ENCODE measurements at places on chromosomes 13 and 19.
A peak's percentile ranks its signal among the peaks of the same experiment; 100 is the strongest.

DNA sequence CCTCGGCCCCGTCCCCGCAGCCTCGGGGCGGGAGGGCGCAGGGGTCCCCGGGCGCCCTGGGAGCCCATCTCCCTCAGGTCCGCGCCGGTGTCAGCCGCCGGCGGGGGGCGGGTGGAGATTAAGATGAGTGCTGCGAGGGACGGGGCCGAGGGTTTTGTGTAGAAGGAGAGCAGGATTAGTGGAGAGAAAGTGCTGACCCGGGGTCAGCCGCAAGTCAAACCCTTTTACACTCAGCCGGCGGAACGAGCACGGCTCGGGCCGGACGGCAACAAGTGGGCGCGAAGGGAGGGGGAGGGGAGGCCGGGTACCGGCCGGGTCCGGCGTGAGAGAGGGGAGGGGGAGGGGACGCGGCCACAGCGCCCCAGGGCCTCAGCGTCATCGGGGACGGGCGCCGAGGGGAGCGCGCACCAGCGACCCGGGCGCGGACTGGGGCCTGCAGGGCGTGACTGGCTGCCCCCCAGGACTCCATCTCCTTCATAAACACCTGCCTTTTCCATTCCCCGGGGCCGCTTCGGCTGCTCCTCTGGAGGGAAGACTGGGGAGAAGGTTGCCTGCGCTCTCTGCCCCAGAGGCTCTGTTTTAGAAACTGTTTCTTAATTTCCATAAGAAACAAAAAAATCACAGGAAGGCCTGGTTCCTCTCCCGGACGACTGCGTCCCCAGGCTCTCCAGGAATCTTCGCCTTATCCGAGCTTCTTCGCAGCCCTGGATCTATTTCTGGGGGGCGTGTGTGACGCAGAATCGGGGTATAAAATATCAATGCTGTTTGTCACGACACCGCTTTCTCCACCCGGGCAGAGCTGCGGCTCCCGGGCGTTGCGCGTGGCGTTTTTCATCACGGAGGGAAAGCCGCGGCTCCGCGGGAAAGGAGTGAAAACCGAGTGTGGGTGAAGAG, 6.5 kb downstream of the SOX1 start:
- no peak for DNase-seq

DNA sequence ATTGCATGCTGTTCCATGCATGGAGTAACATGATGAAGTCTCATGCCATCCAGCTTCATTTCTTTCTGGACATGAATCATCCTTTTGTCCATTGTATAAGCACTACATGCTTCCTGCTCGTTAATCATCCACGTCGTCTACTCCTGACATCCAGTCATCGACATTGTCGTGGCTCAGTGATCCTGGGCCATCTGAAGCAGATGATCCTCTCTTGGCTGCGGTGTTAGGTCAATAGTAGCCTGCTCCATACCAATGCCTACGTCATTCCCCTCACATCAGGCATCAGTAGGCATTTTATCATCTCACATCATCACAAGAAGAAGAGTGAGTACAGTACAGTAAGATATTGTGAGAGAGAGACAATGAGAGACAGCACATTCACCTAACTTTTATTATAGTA, 7.9 kb upstream of the MYO16 start:
- no peak for DNase-seq

- peak; percentile 78 for DNase-seq
Observed at GRCh38 chr19:797528-798414, 519 bp downstream of the PTBP1 start.

- DNase-seq: no peak
Observed at GRCh38 chr13:65940720-65941119, 1289.4 kb downstream of the PCDH9 start.

GRCh38 chr13:61857198-61857597, 441.5 kb upstream of the PCDH20 start:
- DNase-seq: no peak

DNA sequence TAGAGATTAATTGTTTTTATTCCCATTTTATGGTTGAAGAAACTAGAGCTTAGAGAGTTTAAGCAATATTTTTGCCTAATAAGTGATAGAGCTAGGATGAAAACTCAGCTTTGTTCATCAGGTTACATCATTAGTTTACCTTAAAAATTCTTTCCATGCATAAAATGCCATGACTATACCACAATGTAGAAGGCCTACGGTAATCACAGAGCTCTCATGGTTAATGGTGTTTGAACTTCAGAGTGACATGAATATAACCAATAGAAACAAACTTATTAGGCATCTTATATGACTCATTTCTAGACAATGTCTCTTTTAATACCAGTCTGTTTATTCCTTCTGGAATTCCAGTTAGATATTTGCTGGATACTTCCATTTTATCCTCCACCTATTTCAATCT, 78.5 kb downstream of the FGF9 start:
- no peak for DNase-seq

DNA sequence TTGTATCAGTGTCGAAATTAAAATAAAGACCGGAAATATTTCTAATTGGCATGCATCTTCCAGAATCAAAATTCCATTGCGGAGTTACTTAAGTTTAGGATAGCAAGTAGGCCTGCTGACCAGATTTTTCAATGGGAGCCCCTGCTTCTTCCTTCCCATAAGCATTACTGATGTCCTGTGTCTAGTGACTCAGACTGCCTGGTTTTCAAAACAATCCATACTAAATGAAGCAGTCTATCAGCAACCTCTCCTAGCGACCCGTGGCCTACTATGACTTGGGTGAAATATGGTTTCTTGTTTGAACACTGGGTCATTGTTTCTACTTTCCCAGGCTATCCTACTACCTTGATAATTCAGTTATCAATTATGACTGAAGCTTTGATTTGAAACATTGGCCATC, 571.6 kb downstream of the TBC1D4 start:
- DNase-seq: no peak

GRCh38 chr13:34667286-34668218, 274.5 kb upstream of the NBEA start:
- no peak for DNase-seq

DNA sequence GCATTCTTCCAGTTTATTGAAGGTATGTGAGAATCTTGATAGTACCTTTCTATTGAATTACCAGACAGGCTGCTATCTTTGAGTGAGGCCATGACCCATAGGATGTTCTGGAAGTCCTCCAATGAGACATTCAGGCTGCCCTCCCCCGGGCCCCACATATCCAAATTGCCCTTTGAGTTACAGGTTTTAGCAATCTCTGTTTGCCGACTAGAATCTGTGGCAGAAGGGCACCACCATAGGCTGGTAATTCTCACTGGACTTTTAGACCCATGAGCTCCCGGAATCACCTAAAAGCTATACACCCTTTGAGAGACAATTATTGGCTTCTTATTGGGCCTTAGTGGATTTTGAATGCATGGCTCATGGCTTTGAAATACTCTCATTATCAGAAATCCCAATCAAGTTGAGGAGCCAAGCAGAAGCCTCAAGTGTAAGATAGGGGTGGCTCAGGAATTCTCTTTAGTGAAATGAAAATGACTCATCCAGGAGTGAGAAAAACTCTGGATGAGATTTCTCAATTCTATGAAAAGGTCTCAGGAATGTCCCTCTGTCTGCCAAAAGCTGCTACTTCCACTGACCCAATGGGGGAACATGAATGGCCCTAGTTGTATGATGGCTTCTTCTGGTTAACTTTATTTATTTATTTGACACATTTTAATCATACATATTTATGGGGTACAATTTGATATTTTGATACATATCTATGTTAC, 172.1 kb upstream of the CSNK1A1L start:
- no peak for DNase-seq

GRCh38 chr19:5246554-5247155, 94.0 kb downstream of the PTPRS start:
- DNase-seq: no peak

GRCh38 chr13:110285991-110286832, 20.7 kb downstream of the COL4A1 start:
- no peak for DNase-seq

GRCh38 chr19:30682999-30683536, 310.9 kb downstream of the ZNF536 start:
- DNase-seq: no peak

- no peak for DNase-seq
Observed at GRCh38 chr13:33838647-33839046, 20.7 kb downstream of the RFC3 start.

DNA sequence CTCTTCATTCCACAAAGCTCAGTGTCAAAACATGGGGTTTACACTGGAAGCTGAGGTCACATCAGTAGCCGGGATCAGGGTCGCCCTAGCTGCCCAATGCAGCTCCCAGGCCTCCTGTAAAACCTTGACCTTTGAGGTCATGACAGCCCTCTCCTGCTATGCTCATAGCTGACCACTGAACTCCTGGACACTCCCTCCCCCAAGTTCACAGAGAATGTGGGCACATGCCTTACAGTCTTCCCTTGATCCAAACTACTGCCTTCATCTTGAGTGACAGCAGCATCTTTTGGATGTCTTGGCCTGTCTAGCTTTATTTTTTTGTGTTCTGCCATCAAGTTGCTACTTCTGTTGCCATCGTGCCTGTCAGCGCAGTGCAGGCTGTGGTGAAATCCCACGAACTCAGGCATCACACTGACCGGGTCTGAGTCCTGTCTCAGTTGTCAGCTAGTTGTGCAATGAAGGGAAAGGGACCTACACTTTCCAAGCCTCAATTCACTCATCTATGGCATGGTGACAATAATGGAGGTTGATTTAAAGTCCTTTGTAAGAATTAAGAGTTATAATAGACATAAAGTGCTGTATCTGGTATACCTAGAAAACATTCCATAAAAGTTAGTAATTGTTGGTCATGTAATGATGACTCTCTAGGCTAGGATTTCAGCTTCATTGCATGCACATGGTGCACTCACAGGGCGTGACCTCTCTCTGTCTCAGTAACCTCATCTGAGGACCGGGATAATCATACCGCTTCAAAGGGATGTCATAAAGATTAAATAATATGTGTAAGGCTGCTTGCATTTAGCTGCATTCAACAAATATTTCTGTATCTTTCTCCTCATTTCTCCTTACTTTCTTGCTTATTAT, 16.4 kb upstream of the ALOX5AP start:
- DNase-seq: no peak

DNA sequence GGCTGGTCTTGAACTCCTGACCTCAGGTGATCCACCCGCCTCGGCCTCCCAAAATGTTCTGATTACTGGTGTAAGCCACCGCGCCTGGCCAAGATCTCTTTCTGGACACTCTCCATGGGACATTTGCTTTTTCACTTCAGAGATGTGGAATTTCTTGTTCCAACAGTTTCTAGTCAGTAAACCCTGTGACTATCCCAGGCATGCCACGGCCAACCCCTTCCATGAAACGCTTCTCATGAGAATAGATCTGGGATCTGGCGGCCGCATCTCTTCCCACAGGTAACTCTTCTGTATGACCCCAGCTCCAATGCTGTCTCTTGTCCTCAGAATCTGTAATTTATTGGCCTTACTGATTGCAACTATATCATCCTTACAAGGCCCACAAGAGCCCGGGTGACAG, 16.2 kb downstream of the PLPP2 start:
- no peak for DNase-seq

DNA sequence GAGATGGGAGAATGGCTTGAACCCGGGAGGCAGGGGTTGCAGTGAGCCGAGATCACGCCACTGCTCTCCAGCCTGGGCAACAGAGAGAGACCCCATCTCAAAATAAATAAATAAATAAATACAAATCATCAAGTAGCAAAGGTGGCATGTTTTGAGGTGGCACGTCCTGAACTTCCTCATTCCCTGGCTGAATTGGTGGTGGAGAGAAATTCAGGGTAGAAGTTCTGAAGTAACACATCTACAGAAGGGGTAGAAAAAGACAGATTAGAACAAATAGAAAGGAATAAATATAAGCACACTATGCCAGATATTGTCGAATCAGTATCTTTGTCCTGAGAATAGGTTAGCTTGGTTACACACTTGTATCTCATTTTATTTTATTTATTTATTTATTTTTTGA, 6.3 kb downstream of the IFI30 start:
- DNase-seq: no peak

DNA sequence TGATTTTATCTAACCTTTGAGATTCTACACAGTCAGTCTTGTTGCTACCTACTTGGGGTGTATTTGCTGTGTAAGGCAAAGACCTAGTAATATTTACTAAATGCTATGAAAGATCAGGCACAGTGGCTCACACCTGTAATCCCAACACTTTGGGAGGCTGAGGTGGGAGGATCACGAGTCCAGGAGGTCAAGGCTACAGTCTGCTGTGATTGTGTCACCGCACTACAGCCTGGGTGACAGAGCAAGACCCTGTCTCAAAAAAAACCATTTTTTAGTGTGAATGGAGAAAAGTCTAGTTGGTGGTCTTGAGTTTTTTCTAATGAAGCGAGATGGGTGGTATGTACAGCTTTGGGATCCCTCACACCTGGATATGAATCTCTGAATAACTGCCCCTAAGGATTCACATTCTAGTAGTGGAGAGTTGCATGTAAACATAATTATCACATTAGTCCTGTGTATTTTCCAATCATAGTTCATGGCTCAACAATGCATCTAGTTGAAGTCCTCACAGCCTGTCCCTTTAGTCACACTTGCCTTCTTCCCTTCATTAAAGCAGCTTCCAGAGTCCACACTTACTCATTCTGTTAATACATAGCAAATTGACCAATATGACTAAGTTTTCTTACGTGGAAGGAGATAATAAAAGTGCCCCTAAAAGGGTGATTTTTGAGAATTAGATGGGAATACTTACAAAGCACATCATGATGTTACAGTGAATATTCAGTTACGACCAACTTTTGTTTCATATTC, 7.5 kb downstream of the RPL21 start:
- no peak for DNase-seq

DNA sequence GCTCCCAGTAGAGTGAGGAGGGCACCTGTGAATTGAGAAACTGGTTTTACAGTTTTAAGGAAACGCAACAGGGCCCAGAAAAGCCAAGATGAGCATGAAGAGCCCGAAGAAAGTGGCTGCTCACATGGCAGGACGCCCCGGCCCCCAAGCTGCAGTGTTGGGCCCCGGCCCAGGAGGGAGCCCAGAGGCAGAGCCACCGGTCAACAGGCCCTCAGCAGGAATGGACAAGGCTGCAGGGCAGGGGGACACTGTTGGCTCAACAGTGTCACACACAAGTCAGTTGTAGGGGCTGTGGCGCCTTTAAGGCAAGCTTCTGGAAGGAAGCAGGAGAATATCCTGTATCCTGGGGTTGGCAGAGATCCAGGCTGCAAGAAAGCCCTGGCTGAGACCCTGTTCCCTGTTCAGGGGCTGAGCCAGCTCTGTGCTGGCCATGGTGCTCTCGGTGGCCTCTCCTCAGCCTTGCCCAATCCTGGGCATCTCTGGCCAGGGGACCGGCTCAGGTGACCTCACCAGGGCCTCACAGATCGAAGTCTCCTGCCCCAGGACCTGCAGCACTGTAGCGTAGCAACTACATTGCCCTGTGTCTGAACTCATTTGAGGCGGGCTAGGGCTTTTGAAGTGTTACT, 28.0 kb downstream of the UPF1 start:
- DNase-seq: no peak

All from T-helper 1 cell (primary cell).